ENCODE measurements at places on chromosomes 4 and X.

DNA sequence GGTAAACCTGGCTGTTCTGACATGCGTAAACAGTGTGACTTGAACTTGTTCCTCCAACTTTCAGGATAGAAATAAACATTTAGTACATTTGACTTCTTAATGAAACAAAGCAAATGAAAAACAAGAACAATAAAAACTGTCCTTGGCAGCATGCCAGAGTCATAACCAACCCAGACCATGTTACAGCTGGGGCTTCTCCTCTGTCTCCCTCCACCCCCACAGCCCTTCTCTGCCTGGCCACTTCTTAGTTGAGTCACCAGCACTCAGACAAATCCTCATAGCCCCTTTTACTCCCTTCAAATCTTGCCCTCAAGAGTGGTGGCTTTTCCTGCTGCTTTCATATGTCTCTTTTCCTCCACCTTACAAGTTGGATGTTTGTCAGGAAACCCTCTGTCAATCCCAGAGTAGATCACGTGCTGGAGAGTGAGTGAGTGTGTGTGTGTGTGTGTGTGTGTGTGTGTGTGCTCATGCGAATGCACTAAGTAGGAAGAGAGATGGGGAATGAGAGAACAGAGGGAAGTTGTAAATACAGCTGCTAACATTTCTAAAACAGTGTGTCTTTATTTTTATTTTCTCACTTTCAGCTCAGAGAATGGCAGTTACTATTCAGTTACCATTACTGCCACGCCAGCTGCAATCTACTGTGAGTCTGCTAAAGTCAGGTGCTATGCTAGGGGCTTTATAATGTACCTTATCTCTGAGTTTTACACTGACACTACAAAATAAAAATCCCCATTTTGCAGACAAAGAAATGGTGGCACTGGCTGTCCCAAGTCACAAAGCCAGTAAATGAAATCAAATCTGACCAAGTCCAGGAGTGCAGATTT is 15.0 kb downstream of the SCARB2 start:
- peak; percentile 94 for DNase-seq

DNA sequence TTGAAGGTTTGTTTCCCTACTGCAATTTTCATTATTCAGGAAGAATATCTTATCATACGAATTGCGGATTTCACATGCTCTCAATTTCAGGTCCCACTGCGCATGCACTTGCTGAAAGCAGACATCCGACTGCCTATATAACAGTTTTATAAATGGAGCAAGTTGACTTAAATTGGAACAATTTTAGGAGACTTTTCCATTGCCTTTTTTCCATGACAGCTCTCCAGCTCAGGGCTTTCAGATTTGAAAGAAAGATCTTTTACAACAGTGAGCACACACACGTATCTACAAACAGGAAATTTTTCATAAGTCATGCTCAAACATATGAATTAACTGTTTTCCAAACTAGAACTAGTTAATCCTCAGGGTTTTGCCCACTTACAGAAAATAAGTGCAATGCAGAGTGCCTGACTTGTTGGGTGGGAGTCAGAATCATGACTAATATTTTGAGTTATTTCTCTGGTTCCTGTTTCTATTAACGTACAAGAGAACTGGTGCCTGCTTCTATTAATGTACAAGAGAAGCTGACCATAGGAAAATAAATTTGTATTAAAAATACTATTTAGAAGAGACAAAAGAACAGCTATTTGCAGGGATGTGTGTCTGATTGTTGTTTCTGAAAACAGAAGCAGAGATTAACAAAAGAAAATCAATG is 137.9 kb downstream of the GPC3 start:
- no peak for DNase-seq

DNA sequence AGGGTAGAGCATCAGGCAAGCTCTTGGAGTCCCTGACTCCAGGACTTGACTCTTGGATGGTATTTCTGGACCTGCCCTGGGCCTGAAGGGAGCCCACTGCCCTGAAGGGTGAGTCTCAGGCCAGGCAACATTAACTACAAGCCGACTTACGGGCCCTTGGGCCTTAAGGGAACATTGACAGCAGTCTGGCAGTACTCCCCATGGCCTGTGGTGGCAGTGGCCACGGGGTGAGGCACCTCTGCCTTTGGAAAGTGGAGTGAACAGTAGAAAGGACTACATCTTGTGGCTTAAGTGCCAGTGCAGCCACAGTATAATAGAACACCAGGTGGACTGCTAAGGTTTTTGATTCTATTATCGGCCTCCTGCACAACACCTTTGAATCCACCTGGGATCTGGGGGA is 36.3 kb downstream of the SH3BGRL start:
- DNase-seq = no peak

DNA sequence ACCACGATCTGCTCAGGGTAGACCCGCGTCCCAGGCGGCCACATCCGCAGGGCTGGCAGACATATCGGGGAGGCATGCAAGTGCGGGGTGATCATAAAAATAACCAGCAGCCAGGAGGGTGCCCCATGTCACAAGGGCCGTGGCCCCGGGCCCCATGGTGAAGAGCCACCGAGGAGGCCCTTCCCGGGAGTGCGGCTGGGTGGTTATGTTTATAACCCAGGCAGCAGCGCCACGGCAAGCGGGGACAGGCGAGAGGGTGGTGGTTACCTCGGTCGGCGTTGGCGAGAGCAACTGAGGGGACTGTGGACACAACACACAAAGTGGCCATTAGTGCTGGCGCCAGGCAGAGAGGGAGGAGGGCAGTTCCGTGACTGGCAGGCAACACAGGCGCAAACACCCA is 92.7 kb upstream of the AFAP1 start:
- DNase-seq = no peak

DNA sequence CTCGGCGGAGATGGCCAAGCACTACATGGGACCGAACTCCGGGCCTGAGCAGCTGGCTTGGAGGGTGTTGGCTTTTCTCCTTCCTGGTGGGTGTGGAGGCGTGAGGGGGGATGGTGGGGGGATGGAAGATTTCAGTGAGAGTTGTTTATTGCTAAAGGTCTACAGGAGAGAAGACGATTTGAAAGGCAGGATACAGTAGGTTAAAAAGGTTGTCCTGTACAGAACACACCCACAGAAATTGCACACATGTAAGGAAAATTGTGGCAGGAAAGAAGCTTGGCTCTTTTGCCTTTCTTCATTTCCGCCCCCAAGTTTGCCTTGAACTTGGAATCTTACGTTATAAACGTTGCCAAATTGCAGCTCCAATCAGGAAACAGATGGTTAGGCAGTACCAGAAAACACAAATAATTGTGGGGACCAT is 74.1 kb upstream of the STOX2 start:
- peak; percentile 7 for DNase-seq

DNA sequence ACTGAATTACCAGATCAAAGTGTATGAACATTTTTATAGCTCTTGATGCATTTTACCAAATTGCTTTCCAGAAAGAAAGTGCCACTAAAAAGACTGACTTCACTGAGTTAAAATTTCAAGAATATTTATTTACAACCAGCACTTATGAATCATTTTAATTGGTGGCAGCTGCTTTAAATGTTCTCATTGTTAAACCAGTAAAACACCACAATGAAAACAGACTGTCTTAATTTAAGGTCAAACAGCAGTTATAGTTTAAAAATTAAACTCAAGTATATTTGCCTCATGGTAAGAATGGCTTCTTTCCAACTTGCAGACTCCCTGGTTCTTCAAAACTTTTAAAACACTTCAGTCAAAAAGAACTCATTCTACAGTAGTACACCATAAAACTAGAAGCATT is 36.9 kb downstream of the AMMECR1 start:
- no peak for DNase-seq

DNA sequence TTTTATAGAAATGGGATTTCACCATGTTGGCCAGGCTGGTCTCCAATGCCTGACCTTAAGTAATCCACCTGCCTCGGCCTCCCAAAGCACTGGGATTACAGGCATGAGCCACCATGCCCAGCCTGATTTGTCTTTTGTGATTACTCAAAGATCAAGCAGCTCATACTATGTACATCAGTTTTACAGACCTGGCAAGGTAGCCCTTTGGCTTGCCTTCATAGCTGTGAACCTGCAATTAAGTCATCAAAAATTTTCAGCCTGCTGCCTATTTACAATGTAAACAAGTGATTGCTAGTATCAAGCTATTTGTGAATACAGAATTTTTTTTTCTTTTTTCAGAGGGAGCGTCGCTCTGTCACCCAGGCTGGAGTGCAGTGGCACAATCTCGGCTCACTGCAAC is 46.2 kb downstream of the GSX2 start:
- DNase-seq = no peak

DNA sequence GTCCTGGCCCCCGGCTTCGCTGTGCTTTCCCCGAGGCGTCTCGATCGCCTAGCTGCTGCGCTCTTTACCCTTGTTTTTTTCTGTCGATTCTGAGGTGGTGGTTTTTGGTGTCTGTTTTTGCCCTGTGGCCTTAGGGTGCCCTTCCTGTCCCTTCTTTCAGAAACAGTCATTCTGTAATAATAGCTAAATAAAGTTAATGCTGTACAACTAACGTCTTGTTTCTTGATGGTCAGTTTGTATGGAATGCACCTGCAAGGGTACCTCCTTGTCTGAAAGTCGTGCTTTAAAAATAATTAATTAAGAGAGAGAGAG is 686 bp downstream of the FIP1L1 start:
- no peak for DNase-seq

DNA sequence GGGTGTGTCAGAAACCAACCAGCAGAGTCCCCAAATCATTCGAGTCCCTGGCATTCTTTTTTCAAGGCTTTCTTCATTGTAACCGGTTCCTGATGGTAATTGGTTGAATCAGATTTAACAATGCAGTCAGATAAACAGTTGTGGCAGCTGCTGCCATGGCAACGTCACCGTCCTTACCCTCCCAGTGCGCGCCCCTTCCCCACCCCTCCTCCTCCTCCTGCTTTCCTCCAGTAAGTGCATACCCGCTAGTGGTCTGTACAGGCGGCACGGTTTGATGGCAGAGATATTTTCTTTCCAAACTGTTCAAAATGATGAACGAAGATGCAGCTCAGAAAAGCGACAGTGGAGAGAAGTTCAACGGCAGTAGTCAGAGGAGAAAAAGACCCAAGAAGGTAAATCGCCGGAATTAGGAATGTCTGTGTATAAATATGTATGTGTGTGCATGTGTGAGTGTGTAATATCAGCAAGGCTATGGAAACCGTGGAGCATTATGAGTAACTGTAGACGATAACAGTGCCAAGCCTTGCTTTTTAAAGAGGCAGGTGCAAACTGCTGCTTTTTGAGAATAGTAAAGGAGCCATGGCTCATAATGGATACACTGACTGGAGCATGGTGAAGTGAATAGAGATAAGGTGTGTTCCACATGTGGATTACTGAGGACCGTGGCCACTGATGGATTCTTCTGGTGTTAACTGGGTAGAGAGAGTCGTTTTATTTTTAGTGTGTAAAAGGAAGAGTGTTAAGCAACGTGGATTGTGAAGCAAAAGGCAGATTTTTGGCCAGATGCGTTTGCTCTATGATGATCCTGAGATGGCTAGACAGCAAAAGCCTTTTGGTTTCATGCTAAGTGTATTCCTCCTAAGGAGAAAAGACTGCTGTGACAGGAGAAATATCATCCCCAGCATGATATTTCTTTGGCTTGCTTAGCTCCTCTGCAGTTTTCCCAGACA is at the start of gene ANK2:
ANK2 (plus strand) TSS at position 233 of the 950 bp plus-strand sequence; CDS start at position 309, 76 bp downstream.
- no peak for DNase-seq

DNA sequence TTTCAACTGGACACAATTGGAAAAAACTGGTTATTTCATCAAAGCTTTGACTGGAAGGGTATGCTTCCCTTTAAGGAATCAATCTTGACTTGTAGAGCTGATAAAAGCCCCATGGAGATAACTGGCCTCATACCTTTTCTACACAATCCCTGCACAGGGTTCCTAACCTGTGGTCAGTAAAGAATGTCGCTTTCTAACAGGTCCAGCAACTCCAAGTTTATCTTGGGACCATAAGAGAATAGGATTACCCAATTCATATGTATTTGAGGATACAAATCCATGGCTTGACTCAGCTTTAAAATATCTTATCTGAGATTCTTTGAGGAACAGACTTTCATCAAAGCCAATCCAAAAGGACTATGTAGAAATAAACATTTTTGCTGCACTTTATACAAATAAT is 1399.8 kb upstream of the PABPC4L start:
- no peak for DNase-seq

- DNase-seq = peak; percentile 45
Measured at GRCh38 chr4:21507439-21507838, 441.1 kb downstream of the KCNIP4 start.

- DNase-seq = no peak
Measured at GRCh38 chrX:72045141-72045540, 86.6 kb downstream of the RTL5 start.

- DNase-seq = no peak
Measured at GRCh38 chr4:6011686-6012085, 6.5 kb downstream of the C4orf50 start.

DNA sequence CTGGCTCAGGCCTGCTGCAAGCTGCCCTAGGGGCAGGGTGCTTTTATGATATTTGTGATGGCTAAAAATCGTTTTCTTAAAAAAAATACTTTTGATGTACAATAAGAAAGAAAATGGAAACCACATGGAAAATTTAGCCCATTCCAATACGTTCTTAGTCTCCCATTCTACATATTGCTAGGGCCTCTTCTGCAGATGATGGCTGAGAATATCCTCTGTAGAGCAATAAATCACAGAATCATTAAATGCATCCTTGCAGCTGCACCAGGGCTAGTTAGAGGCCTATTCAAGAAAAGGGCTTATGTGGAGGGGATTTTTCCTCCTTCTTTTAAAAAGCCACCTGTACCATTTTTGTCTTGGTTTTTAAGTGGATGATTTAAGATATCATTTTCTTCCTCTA is 97.6 kb upstream of the C1GALT1C1 start:
- DNase-seq = no peak

GRCh38 chrX:54482839-54483593 is 13.0 kb downstream of the FGD1 start:
- no peak for DNase-seq

GRCh38 chr4:1802720-1803522 is 9.8 kb downstream of the FGFR3 start:
- no peak for DNase-seq

GRCh38 chr4:144656850-144657249 is 10.9 kb downstream of the HHIP start:
- no peak for DNase-seq

DNA sequence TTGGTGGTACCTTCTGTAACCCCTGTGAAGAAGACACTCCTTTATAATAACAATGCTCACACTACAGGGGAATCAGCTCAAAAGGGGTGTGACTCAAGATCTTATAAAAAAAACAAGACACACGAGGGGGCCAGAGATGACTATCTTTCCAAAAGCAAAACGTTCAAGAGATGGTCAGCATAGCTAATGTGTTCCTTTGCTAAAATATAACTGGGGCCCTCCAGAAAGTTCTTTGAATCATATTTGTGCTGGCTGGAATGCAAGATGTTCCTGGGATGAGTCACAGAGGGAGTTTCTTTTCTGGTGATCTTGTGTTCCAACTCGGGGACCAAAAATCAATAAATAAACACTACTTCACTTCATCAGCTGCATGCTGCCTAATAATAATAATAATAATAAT is 46.5 kb downstream of the RAI2 start:
- peak; percentile 3 for DNase-seq

DNA sequence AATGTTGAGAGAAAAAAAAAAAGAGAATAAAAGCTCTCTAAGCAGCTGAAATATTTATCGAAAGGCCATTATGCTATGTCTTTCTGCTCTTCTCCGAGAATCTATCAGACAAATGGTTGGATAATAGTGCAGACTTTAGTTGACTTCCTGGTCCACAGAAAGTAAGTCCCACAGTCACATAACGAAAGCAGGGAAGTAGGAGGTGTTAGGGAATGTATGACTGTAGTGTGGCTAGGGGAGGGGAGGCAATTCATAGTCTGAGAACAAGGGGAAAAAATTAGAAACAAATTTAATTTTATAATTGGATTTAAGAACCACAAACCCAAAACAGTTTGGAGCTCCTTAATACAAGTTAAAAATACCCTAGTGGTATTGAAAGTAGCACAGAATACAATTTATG is 79.7 kb upstream of the VEGFC start:
- no peak for DNase-seq

GRCh38 chrX:115690511-115691216 is 129.7 kb downstream of the PLS3 start:
- peak; percentile 90 for DNase-seq
